ENCODE measurements at places on chromosomes 13 and 19.

DNA sequence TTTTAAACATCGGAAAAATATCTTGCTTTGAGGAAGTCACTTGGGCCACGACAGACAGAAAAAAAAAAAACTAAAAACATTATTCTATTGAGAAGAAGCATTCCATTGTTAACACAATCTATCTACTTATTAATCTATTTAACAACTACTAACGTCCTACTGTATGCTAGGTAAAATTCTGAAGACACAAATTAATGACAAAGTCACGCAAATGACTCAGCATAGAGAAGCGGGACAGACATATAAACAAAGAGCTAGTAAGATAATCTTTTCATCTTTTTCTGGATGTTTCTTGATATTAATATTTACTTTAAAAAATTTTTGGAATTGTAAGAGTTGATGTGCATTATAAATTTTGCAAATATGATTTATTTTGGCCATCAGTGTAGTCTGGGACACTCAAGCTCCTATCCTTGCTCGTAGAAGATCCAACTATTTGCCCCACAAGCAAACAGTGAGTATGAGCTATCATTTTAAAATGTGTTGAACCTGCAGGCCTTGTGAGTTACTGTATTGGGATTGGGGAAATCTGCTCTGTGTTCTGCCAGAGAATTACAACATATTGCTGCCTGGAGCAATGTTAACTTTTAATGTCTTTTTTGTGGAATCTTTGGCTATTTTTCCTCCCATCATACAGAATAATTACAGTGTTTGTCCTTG is 109.1 kb downstream of the PCDH9 start:
- DNase-seq = no peak

GRCh38 chr13:110984381-110984780 is 69.5 kb upstream of the ANKRD10 start:
- no peak for DNase-seq

GRCh38 chr13:53198017-53198416 is 169.4 kb downstream of the OLFM4 start:
- DNase-seq = peak; percentile 69

DNA sequence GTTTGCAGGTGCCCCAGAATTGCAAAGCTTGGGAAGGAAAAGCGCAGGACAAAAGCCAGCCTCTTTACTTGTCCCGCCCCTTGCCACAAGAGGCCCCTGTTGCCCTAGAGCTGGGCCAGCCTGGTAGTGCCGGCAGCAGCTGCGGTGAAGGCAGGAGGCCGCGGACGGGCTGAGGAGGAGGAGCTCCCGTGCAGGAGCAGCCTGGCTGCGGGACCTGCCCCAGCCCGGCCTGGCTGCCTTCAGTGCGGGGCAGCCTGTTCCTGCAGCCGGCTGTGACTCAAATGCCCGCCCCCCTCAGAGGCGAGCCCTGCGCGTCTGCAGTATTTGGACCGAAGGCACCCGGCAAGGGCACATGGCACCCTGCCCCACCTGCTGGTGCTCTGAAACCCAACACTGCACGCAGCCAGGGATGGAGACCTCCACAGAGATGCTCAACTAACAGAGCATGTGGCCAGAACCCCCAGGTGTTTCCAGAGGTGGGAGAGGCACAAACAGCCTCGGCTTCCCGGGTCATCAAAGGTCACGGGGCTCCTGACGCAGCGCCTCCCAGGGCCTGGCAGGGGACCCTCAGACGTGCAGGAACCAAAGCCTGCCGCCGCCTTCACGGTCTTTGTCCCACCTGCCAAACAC is 29.7 kb downstream of the NAXD start:
- no peak for DNase-seq

DNA sequence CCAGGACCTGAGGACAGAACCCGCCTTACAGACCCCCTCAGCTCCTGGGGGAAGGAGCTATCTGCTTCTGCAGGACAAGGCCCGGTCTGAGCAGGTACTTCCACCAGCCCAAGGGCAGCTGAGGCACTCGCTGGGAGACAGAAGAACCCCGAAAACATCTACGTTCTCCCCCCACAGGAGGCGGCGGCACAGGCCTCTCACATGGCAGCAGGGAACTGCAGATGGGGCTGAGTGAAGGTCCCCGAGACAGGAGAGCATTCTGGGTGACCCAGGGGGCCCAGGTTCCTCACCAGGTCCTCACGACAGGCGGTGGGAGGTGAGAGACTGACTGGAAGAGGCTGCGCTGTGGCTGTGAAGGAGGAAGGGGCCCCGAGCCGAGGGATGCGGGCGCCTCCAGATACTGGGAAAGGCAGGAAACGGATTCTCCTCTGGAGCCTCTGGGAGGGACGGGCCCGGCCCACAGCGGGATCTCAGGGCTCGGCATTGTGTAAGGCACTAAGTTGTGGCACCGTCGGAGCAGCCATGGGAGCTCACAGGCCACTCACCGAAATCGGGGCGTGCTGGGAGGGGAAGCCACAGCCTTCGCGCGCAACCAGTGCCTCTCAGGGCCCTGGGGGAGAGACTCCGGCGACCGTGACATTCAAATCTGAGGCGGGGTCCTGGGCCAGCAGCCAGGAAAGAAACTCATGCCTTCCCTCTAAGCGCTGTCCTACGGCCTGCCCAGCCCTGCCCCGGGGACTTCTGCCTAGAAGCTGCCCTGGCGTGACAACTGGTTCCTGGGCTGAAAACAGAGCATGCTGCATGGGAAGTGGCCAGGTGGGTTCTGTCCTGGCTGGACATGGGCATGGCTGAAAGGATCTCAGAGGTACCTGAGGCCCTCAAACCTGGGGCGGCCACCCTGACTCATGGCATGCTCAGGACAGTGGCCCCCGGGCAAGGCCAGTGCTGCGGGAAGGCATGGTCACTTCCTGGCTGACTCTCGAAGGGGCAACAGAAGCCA is 14.0 kb downstream of the RPL36 start:
- DNase-seq = no peak

- DNase-seq = no peak
Observed at GRCh38 chr19:38494379-38494778, 60.9 kb downstream of the RYR1 start.

GRCh38 chr19:31952693-31953092 is 392.7 kb upstream of the ZNF507 start:
- no peak for DNase-seq

DNA sequence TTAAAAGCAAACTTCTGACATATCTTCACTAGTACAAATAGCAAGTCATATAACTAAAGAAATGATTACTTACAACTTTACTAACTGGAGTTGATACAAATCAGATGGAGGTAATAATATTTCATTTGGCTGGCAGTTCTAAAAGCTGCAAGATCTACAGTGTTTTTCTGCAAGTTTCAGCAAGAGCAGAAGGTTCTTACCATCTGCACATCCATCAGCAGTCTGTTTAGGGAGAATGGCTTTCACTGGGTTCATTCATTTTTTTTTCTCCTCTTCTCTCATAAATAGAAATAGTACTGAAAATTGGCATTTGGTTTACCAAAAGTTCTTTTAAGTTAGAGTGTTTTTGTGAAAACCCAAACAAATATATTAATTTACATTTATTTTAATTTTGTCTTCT is 3.1 kb upstream of the SHISA2 start:
- no peak for DNase-seq

GRCh38 chr13:101565317-101565716 is 112.8 kb downstream of the ITGBL1 start:
- no peak for DNase-seq

DNA sequence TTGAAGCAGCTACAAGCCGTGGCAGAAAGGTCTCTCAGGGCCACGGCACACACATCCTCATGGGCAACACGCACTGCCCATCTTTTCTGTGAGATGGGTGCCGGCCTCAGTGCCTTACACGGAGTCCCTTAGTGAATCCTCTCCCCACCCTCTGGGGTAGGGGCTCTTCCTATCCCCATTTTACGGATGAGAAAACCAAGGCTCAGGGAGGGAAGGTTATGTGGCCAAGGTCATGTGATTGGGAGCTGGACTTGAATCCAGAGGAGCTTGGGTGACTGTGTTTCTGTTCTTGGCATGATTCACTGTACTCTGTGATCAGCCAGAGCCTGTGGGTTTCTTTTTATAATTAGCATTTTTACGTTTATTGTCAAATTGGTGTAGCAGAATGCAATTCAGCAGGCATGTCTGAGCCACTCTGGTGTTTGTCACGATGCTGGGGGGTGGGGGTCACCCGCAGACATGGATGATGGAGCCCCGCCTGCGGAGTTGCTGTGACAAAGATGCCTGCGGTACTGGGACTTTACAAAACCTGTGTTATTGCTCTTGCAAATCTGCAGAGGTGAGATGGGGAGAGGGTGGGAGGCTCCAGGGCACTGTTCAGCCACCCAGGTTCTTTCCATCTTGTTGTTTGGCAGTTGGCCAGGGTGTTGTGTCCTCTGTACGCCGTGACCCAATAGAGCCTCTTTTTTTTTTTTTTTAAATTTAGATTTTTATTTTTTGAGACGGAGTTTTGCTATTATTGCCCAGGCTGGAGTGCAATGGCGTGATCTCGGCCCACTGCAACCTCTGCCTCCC is 4.5 kb downstream of the SCN1B start:
- no peak for DNase-seq

- DNase-seq = no peak
Observed at GRCh38 chr19:3338541-3339181, 27.7 kb upstream of the NFIC start.

DNA sequence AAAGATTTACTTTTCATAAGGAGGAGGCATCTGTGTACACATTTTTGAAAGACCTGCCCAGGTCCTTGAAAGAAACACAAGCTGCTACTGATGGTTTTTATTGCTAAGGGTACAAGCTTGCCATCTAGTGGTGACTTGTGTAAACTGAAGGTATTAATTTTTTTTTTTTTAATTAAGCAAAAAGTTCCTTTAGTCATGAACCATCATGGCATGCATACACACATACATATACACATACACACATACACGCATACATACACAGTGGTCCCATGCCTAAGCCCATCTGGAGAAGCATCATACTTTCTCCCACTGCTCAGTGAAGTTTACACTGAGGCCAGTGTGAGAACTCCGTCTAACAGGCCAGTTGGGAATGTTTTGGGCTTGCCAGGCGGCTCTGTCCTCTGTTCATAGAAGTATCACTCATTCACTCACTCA is 312.5 kb downstream of the DCLK1 start:
- peak; percentile 8 for DNase-seq

DNA sequence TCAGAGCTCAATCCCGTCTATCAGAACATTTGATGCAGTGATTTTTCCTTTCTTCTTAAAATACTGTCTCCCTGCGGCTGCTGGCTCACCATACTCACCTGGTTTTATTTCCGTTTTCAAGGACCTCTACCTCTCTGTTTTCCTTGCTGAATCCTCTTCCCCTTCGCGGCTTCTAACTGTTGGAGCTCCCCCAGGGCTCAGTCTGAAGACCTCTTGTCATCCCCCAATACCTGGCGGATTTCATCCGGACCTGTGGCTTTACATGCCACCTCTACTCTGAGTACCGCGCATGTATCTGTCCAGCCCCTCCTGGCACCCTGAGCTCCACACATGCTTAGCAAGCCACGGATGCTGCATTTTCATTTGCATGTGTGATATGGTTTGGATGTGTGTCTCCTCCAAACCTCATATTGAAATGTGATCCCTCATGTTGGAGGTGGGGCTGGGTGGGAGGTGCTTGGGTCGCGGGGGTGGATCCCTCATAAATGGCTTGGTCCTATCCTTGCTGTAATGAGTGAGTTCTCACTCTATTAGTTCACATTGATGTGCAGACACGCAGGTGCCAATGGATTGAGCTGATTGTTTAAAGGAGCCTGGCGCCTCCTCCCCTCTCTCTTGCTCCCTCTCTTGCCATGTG is 106.2 kb upstream of the LSM14A start:
- DNase-seq = no peak

DNA sequence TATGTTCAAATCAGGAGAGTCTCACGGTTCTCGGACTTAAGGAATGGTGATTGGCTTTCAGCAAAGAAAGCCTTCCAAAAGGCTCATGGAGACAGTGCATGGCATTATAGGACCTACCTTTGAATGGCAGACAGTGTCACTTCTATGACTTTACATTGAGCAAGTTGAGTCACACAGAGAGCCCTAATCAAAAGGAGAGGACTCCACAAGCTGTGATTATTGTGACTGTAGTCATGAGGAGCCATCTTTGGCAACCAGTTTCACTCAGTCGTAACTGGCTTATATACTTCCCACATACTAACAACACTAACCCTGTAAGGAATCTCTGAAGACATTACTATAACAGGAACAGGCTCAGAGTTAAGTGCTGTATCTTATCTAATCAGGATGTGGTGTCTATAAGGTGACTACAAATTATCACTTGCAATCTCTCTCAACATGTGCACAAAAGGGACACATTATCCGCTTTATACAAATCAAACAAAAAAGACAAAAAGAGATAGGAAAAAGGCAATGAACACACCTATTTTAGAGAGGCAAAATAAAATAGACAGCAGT is 6.1 kb downstream of the LGALS14 start:
- DNase-seq = no peak

GRCh38 chr19:35179830-35180229 is 25.3 kb downstream of the FXYD5 start:
- no peak for DNase-seq

All from NCI-H1417 treated with DMSO at 0.1 percent for 48 hours (cell line).